D721Med (cell line): ENCODE measurements at places on chromosomes 16 and 17.

GRCh38 chr17:68318103-68318991 is 27.1 kb downstream of the ARSG start:
- DNase-seq: no peak

DNA sequence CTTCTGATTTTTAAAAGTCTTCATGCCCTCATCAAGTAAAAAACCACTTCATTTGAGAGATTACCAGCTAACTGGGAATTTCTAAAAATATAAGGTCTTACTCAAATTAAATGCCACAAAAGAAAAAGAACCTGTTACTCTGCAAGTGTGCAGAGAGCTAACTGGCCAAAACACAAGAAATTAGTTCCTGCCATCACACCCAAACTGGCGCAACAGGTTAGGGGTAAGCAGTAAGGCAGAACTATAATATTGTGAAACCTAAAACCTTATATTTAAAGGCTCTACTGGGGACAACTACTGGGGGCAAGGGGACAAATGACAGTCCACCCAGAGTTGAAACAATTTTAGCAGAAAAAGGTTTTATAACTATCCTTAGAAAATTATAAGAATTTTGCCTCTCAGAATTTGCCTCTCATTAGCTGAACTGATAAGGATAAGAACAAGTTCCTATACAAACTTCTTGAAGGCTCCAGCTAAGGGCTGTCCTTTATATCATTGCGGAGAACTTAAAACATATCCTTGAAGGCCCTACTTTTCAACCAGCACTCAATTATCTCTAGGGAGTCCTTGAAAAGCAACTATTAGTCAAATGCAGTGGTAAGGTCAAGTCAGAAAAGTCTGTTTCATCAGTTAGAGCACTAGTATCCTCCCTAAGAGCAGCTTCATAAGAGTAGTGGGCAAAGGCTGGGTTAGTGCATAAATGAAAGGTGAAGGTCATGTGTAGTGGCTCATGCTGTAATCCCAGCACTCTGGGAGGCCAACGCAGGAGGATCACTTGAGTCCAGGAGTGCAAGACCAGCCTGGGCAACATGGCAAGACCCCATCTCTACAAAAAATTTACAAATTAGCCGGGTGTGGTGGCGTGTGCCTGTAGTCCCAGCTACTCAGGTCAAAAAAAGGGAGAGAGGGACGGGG is 31.5 kb downstream of the SMURF2 start:
- DNase-seq: no peak

GRCh38 chr17:34485999-34486398 is 93.4 kb upstream of the TMEM132E start:
- DNase-seq: no peak

DNA sequence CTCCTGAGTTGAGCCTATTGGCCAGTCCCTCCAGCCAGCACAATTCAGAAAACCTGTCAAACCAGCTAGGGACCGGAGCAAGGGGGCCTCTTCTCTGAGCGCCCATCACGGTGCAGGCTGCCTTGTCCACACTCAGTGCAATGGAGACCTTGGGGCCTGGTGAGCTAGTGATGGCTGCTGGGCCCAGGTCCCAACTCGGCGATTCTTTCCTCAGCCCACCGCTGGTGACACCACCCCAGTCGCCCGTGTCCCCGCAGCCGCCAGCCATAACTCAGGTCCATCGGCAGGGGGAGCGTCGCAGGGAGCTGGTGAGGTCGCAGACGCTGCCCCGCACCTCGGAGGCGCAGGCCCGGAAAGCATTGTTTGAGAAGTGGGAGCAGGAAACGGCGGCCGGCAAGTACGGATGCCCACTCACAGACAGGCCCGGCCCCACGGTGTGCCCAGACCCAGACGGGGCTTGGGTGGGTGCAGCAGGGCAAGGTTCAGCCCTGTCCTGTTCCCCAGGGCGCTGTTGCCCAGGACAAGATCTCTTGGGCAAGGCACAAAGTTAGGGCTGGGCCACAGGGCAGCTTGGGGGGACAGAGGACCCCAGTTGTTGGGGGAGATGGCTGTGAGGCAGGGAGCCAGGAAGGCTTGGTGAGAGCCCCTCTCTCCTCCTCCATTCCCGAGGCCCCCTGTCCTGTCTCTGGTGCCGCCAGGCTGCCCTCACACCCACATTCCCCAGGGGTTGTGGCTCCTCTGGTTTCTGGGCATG is 10.8 kb downstream of the SMTNL2 start:
- no peak for DNase-seq

DNA sequence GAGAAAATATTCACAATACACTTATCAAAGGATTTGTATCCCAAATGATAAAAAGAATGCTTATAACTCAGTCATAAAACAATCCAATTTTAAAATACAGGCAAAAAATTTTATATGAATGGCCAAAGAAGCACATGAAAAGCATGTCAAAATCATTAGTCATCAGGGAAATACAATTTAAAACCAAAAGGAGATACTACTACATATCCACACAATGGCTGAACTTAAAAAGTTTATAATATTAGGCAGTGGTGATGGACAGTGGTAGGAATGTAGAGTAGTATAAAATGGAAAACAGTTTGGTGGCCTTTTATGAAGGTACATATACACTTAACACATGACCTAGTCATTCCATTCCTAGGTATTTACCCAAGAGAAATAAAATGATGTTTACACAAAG is 12.2 kb downstream of the CMC2 start:
- no peak for DNase-seq

- DNase-seq: no peak
These were observed 12.5 kb upstream of the MAF start for GRCh38 chr16:79613009-79613408.

DNA sequence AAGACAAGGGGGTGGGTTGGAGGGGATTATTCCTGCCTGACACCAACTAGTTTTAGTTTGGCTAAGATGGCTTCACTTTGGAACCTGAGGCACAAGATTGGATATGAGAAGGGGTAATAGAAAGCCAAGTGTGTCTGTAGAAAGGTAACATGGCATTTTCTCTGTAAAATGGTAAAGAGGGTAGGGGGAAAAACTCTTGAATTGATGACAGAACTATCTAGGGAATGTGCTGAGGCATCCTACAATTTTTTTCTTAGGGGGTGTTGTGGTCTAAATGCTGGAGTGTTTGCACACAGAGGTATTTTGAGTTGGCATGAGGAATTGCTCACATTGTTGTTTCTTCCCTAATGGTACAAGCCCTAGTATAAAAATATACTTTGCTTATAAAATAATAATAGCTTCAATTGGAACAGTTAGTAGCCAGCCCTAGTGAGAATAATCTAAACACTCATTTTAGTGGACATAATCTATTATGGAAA is 25.8 kb downstream of the YPEL2 start:
- DNase-seq: no peak

DNA sequence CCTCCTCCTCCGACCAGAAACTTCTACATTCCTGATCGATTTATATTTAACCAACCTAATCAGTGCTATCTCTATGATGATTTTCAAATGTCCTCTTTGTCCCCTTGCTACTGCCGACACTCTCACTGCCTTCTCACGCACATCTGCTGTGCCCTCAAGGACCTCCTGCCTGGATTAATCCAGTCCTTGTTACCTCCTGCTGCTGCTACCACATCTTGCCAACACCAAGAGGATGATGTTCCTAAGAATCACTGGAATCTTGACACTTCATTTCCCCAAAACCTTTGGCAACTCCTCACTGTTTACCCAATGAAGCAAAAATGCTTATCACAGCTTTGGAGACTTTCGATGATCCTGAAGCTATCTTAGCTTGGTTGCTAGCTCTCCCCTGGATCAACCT is 287.3 kb upstream of the AXIN2 start:
- no peak for DNase-seq

DNA sequence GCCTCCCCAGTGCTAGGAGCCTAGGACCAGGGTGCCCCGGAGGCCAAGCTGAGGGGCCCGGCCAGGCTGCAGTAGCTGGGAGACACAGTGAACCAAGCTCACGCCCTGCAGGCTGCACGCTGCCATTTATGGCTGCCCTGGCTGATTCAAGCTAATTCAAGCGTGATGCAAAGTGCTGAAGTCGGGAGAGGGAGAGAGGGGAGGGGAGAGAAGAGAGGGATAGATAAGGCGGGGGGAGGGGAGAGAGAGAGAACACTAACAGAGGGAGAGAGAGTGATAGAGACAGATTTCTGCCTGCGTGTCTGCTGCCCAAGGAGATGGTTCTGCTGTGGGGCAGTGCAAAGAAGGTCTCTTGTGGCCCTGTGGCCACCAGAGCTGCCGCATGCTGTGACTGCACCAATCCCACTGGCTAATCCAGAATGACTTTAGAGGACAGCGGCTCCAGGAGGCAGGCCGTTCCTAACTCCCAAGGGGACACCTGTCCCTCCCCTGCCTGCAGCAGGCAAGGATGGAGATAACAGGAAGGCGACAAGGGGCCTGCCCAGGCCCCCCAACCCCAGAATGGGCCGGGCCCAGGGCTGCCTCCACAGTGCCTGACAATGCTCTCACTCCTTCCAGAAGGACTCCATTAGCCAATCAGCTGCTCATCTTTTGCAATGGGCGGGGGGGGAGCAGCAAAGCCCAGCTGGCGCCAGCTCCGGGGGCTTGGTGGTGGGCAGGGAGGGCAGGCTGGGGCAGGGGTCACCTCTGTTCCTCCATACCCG is 12.9 kb downstream of the MXRA7 start:
- DNase-seq: peak; percentile 61

GRCh38 chr16:71635632-71636031 is 9.6 kb downstream of the MARVELD3 start:
- DNase-seq: no peak

- DNase-seq: no peak
These were observed 1.7 kb upstream of the CDH11 start for GRCh38 chr16:65123396-65124211.

GRCh38 chr17:73936908-73937627 is 266.4 kb upstream of the RPL38 start:
- no peak for DNase-seq

DNA sequence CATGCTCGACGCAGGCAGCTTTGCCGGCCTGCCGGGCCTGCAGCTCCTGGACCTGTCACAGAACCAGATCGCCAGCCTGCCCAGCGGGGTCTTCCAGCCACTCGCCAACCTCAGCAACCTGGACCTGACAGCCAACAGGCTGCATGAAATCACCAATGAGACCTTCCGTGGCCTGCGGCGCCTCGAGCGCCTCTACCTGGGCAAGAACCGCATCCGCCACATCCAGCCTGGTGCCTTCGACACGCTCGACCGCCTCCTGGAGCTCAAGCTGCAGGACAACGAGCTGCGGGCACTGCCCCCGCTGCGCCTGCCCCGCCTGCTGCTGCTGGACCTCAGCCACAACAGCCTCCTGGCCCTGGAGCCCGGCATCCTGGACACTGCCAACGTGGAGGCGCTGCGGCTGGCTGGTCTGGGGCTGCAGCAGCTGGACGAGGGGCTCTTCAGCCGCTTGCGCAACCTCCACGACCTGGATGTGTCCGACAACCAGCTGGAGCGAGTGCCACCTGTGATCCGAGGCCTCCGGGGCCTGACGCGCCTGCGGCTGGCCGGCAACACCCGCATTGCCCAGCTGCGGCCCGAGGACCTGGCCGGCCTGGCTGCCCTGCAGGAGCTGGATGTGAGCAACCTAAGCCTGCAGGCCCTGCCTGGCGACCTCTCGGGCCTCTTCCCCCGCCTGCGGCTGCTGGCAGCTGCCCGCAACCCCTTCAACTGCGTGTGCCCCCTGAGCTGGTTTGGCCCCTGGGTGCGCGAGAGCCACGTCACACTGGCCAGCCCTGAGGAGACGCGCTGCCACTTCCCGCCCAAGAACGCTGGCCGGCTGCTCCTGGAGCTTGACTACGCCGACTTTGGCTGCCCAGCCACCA is 9.7 kb downstream of the VASN start:
- no peak for DNase-seq

GRCh38 chr16:57801809-57802340 is 416 bp downstream of the KIFC3 start:
- no peak for DNase-seq

DNA sequence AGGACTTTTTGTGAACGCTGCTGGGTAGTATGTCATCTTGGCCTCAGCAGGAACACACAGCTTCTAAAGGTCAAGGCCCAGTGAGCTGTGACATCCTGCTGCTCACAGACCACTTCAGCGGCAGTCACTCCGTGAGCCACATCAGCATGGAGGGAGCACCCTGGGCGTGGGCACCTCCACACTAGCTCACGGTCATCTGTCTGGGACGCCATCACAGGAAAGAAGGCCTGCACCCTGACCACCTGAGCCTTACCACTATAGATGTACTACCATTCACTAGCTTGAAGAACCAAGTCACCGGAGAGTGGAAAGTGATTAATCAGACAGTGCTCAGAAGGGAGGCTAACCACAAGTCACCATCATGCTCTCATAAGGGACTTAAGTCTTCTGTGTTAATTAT is 3.3 kb downstream of the AXIN1 start:
- DNase-seq: no peak

- DNase-seq: no peak
These were observed 2.9 kb upstream of the YPEL2 start for GRCh38 chr17:59328601-59329000.

- no peak for DNase-seq
These were observed 20.2 kb downstream of the METTL22 start for GRCh38 chr16:8641671-8642070.

DNA sequence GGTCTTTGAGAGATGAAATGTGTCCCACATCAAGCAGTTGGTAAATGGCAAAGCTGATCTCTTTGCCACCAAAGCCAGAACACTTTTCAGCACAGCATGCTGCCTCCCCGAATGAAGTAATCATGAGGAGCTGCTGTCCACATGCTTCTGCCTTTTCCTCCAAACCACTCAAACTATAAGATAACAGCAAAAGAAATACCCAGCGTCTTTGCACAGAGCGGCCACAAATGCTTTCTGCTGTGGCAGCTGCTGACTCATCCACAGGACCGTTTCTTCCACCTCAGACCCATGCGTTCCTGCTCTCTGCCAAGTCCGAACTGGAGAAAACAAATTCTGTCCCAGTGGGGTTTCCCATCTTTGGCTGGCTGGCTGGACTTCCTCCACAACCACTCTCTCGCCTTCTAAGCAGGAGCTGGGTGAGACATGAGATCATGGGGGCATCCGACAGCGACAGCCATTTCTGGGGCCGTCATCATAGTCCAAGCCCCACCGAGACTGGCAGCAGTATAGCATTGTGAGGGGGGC is 27.1 kb downstream of the TBC1D3B start:
- DNase-seq: no peak

DNA sequence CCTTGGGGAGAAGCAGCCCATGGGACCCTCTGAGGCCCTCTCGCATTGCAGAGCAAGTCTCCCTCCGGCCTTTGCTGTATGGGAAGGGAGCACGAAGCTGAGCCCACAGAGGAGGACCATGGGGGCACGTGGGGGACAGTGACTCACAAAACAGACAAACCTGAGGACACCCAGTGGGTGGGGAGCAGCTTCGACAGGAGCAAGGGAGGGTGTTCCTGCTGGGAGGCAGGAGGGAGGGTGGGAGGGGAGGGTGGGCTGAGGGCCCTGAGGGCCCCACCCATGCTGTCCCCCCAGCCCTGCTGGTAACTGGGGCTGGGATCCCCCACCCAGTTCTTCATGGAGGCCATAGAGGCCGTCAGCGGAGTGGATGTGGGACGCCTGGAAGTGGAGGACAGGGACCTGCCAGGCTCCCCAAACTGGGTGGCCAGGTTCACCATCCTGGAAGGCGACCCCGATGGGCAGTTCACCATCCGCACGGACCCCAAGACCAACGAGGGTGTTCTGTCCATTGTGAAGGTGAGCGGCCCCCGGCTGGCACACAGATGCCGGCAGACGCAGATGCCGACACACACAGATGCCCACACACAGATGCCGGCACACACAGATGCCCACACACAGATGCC is 12.5 kb downstream of the SLC22A31 start:
- DNase-seq: no peak
